ENCODE measurements at places on chromosomes 12 and 14.

DNA sequence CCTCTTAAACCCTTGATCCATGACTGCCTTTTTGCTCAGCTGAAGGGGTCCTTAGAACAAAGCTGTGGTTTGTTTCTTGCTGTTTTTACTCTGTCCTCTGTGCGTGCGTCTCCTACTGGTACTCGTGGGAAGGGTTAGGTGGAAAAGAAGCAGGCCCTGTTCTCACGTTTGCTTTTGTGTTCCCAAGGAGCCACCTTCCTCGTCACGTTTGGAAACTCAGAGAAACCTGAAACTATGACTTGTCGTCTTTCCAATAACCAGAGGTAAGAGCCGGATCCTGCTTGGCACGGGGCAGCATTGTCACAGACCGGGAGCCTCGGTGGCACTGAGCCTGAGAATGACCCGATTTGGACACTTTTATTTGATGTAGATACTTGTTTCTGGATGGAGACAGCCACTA lies 13.1 kb downstream of the ZFYVE21 start:
- DNase-seq: no peak

GRCh38 chr12:6430124-6430989 lies 14.4 kb upstream of the CD27 start:
- no peak for DNase-seq

- peak; percentile 43 for DNase-seq
These were observed 882 bp downstream of the HECTD1 start for GRCh38 chr14:31206536-31207286.

GRCh38 chr14:90999299-90999698 lies 61.1 kb downstream of the RPS6KA5 start:
- no peak for DNase-seq

- DNase-seq: no peak
These were observed 1.5 kb downstream of the FRMD6 start for GRCh38 chr14:51653079-51653774.

DNA sequence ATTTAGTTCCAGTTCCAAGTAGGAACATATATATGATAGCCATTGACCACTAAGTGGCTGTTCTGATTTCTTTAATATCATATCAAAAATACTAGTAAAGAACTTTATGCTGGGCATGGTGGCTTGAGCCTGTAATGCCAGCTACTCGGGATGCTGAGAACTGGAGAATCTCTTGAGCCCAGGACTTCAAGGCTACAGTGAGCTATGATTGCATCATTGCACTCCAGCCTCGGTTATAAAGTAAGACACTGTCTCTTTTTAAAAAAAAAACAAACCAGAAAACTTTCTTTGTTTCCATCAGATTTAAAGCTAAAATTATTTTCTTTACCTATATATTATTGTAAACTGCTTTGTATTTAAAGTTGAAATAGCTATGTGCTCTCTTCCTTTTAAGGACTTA lies 127.0 kb downstream of the SCAF11 start:
- DNase-seq: no peak

GRCh38 chr12:1836241-1836803 lies 16.0 kb downstream of the LRTM2 start:
- no peak for DNase-seq

DNA sequence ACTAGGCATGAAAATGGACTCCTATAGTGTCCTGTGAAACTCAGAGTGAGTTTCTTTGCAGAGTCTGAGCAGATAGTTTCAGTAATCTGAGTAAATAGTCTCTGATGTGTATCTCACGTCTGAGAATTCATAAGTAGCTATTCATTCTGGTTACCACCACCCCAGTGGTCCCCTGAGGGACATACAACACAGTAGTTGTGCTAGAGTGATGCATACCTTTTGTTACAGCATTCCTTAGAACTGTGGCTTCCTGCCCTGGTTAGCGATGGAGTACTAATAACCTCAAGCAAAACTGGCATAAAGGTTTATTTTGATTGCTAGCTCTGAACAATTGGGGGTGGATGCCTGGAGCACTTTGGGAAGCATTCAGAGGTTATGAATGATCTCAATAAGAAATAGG lies 114.7 kb downstream of the DAAM1 start:
- DNase-seq: no peak

DNA sequence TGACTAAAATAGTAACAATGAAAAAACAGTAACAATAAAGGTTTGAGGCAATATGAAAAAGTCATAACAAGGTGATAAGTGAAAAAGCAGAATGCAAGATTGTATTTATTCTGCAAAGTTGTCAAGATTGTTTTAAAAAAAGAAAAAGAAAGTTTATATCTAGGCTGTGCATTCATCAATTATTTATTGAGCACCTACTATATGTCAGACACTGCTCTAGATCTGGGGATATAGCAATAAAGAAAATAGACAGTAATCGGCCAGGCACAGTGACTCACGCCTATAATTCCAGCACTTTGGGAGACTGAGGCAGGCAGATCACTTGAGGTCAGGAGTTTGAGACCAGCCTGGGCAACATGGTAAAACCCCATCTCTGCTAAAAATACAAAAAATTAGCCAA lies 3.8 kb downstream of the PLA2G1B start:
- DNase-seq: no peak

GRCh38 chr14:22668417-22668816 lies 24.3 kb upstream of the OR6J1 start:
- DNase-seq: no peak

DNA sequence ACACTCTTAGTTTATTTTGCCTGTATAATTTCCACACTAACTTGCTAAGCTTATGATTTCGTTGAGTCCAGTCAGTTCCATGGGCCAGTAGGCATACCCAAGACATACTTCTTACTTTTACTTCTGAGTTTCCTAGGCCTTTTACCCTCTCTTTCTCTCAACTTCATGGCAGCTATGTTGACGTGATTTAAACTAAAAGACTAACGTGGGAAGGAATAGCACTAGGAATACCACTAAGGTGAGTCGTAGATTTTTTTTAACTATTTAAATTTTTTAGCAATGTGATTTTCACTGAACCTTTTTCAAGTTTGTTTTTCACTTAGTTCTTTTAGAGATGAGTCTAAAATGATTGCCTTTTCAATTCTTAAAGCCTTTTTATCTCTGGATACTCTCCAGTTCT lies 793.5 kb upstream of the NOVA1 start:
- no peak for DNase-seq

DNA sequence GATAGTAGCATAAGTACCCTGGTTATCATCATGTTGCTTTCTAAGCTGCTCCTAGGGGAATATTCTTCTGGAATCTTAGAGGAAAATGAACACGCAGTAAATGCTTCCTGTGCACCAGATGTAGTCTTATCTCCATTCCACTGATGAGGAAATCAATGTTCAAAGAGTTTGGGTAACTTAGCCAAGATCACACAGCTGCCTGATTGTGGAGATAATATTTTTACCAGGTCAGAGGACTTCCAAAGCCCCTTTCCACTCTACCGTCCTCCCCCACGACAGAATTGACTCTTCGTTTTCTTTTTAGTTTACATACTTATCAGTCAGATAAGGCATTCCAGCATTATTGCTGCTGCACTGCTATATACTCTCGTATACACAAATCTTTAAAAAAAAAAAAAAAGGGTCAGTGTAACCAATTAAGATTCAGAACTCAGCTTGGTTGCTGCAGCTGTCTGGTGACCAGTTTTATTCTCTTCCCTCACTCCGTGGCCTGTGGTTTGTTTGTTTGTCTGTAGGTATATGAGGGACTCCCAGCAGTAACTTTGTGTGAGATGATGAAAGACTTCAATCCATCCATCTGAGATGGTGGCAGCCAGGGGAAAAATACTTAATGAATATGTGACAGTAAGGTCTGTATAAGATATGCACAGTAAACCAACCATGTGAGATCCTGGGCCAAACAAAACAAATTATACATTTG lies 110.5 kb downstream of the TGFB3 start:
- no peak for DNase-seq

- no peak for DNase-seq
These were observed 3.6 kb upstream of the MORN3 start for GRCh38 chr12:121673013-121673511.

- DNase-seq: no peak
These were observed 33.8 kb upstream of the LRRC10 start for GRCh38 chr12:69644511-69644910.

GRCh38 chr12:122799641-122800243 lies 25.4 kb downstream of the CCDC62 start:
- DNase-seq: no peak

DNA sequence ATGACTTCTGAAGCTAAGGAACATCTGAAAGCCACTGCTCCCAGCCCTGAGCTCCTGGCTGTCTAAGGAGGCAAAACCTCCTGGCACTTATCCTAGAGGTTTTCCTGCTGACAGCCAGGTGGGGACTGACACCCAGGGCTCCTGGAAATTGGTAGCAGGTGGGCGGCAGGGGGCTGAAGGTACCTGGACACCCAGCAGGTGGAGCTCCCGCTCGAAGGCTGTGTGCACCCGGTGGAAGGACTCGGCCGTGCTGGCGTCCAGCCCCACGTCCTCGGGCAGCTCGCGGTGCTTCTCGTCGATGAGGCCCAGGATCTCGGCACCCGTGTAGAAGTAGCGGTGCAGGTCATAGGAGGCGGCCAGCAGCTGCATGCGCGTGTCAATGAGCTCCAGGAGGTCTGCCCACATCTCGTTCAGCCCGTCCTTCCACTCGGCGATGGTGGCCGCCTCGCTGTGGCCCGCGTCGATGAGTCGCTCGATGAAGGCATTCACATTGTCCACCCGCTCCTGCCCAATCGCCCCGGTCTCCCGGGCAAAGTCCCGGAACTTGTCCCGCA lies 68.2 kb downstream of the PLEKHG3 start:
- no peak for DNase-seq

DNA sequence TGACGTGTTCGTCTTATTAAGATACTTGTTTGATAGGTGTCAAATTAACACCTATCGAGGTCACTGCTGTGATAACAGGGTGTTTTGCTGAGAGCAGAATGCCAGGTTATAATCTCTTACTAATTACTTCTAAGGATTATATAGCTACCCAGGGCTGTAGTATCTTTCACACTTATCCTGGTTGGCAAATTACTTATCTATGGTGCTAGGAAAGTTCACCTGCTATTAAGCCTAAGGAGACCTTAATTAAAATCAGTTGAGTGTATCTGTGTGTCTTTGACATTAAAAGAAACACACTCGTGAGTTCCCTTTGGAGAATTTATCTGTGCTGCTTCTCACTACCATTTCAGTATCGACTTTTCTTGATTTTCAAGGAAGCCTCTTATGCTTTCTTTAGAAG lies 301.6 kb upstream of the SLC16A7 start:
- DNase-seq: no peak

- DNase-seq: no peak
These were observed 161.7 kb upstream of the RTL1 start for GRCh38 chr14:101065246-101065645.

- DNase-seq: no peak
These were observed 10.8 kb upstream of the BCDIN3D start for GRCh38 chr12:49853671-49854070.

- no peak for DNase-seq
These were observed 93.4 kb upstream of the NCOR2 start for GRCh38 chr12:124660851-124661250.

DNA sequence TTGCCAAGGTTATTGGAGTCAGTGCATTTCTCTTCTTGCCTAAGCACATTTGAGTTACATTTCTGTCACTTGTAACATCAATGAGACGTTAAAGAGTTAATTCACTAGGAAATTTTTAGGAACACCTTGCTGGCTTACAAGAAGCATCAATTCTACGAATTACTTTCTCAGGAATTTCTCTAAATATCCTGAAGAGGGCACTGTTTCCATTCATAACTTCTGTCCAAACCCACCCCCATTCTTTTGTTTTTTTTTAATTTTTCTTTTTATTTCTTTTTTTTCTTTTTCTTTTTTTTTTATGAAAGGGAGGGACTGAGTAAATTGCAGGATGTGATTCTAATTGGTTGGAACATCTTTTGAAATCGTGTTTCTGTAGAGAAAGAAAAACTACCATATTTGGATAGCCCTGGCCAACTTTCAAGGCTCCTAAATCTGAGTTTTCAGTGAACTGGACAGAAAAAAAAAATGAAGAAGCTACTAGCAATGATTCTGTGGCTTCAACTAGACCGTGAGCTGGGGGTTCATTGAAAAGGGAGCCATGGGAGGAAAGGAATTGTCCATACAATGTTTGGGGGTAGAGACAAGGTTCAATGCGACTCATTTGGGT lies 285.3 kb downstream of the DAD1 start:
- no peak for DNase-seq

- DNase-seq: no peak
These were observed 3.0 kb downstream of the HOXC9 start for GRCh38 chr12:54002915-54003389.

DNA sequence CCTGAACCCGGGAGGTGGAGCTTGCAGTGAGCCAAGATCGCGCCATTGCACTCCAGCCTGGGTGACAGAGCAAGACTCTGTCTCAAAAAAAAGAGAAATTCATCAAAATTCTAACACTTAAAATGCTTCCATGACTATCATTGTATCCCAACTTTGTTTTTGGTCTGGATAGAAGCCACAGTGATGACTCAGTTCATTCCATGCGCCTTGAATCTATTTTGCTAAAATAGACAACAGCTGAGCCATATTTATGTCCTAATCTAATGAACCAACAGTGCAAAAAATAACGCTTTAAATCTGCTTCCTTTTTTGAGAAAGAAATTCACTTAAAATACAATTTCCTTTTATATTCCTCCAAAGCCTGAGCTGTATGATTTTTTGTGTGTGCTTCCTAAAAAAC lies 23.2 kb upstream of the BICD1 start:
- DNase-seq: no peak

GRCh38 chr12:84712747-84713146 lies 199.9 kb downstream of the SLC6A15 start:
- no peak for DNase-seq

DNA sequence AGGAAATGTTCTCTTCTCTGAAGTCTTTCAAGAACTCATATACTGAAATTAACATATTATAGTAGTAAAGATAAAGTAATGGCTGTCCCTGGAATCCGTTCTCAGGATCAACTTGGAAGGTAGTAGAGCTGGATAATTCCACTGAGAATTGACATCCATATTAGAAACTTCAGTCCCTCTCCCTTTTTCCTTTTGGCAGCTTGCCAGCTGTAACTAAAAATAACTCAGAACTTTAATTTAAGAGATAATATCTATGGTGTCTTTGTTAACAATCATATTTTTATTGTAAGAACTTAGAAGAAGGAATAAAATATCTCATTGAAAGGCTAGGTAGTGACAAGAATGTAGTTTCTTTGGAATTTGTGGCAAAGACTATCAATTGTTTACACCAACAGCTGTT lies 61.4 kb upstream of the PLEKHA5 start:
- no peak for DNase-seq

DNA sequence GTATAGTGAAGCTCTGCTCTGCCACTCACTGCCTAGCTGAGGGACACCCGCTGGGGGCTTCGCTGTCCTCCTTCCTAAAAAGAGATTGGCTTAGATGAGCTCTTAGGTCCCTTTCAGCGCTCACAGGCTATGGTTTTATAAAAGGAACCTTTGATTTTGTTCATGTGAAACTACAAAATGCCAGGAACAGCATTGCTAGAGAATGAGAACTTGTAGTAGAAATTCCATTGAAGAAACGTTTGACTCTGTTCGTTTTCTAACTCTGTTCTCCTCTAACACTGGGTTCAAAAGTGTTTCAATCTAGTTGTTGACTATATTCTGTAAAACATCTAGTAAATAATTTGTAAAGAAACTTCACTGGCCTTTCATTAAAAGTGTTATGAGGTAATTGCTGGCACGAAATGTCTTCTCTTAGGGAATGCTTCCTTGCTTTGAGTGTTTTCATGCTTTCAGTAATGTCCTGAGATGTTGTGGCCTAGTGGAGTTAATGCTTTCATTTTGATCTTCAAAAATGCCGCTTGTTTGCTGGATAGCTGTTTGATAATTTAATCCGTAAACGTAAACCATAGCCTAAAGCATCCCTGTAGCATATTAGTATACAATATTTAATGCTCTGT lies 1.6 kb downstream of the MARK3 start:
- no peak for DNase-seq

All from activated naive CD4-positive, alpha-beta T cell (primary cell).